ENCODE measurements at places on chromosomes 16 and 17.

GRCh38 chr16:58755989-58756649 lies 22.0 kb upstream of the GOT2 start:
- DNase-seq = peak; percentile 9

- DNase-seq = no peak
These were observed 6.1 kb upstream of the PYDC1 start for GRCh38 chr16:31223044-31223443.

- no peak for DNase-seq
These were observed 139.6 kb upstream of the SALL1 start for GRCh38 chr16:51290442-51291285.

- DNase-seq = no peak
These were observed 86.6 kb upstream of the NETO2 start for GRCh38 chr16:47230296-47230695.

DNA sequence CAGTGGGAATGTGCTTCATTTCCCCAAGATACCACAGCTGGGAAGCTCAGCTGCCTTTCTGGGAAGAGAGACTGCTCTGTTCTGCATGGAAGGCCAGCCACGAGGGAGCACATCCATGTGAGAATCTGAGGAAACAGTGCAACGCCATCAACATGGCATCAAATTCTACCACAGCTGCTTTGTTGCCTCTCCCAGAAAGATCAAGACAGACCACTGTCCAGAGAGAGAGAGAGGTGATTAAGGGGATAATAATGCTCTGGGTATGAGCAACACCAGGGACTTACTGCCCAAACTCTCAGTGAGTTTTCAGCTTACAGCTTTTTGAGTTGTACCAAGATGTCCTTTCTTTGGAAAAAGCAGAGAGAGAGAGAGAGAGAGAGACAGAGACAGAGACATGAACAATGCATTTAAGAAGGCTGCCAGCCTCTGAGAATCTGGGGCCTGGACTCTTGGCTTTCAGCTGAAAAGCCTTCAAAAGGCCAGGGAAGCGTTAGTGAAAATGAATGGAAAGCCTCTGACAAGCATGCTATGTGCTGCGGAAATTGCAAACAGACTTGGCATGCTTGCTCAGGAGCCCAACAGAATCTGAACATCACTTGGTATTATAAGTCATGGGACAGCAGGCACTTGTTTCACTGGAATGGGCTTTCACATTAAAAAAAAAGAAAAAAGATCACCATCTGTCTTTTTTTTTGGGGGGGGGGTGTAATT lies 223.1 kb downstream of the MAP2K6 start:
- no peak for DNase-seq

DNA sequence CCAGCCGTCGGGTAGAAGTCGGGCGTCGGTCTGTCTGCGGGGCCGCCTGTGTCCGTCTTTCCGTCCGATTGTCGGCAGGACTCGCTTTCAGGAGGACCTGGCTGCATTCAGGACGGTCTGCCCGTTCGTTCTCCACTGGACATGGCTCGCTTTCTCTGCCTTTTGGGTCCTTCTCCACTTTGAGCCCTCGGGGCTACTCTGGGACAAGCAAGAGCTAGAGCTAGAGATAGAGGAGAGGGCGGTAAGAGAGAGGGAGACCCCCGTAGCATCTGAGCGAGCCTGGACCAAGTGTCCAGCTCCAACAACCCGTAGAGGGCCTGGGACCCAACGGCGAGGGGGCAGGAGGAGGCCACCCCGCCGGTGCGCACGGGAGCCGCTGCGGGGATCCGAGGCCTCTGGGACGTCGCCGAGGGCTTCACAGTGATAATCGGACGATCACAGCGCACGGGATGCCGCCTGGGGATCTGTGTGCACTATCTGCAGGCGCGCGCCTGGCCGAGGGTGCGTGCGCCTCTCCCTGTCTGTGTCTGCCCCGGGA lies 4.5 kb downstream of the TBX4 start:
- no peak for DNase-seq
